ENCODE measurements at places on chromosomes 12 and 14.

DNA sequence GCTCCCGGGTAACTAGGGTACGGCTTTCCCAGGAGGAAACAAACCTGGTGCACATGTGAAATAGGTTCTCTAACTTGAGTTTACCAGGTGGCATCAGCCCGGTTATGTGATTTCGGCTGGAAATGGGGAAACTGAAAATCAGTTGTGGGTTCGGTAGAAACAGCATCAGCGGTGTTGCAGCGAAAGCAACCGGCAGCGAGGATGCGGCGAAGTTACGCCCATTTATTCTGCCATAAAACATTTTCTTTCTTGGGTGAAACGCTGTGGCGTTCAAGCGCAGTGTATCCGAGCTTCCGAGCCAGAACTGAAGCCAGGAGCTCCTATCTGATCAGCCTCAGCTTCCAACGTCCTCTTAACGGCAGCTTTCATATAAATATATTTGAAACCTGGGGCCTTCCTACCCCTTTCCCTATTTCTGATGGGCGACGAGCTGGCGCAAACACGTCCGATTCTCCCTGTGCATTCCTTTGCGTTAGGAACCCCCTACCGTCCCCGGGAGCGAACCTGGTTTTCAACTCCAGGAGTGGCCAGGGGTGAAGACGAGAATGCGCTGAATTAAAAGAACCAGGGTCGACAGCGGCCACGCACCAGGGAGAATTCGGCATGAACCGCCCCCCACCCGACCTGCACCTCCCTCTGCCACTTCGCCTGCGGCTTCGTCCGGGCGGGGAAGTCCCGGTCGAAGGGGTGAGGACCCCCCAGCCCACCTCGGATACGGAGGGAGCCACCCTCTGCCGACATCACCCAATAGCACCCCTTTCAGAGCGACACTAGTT is 1.6 kb downstream of the DPF3 start:
- no peak for DNase-seq

DNA sequence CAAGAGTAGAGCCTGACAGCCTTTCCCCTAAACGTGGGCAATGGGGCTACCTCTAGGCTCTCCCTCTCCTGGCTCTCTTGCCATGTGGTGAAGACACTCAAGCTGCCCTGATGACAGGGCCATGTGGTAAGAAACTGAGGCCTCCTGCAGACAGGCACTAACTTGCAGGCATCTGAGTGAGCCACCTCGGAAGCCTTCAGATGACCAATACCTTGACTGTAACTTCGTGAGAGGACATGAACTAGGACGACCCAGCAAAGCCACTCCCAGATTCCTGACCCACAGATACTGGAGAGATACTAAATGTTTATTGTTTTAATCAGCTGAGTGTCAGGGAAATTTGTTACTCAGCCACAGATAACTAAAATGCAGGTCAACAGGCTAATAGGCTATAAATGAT is 96.4 kb downstream of the EFCAB11 start:
- DNase-seq, result no peak

DNA sequence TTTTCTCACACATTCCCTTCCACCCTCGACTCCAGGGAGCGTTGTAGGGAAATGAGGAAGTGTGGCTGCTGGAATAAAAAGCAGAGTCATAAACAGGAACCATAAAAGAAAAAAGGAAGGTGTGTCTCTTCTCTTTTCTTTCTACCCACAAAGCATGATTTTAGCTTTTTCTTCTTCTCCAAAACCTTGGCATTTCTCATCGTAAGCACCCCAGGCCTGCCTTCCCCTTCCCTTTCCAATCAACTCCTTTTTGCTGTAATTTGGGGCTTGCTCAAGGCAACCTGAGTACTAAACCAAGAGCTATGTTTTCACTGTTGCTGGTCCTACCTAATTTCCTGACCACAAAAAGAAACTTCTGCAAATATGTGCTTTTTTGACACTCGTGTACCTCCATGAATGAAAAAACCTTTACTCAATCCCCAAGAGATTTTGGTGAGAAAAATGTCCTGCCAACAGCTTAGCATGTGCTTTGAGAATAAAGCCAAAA is 9.2 kb downstream of the PLBD1 start:
- DNase-seq, result no peak

- no peak for DNase-seq
Observed at GRCh38 chr12:46480316-46480715, 107.7 kb upstream of the SLC38A2 start.

GRCh38 chr12:29155079-29155478 is 6.0 kb downstream of the FAR2 start:
- no peak for DNase-seq

GRCh38 chr12:56995930-56996496 is 10.3 kb downstream of the ZBTB39 start:
- DNase-seq, result no peak

- DNase-seq, result no peak
Observed at GRCh38 chr14:102363182-102363943, 622 bp downstream of the TECPR2 start.

DNA sequence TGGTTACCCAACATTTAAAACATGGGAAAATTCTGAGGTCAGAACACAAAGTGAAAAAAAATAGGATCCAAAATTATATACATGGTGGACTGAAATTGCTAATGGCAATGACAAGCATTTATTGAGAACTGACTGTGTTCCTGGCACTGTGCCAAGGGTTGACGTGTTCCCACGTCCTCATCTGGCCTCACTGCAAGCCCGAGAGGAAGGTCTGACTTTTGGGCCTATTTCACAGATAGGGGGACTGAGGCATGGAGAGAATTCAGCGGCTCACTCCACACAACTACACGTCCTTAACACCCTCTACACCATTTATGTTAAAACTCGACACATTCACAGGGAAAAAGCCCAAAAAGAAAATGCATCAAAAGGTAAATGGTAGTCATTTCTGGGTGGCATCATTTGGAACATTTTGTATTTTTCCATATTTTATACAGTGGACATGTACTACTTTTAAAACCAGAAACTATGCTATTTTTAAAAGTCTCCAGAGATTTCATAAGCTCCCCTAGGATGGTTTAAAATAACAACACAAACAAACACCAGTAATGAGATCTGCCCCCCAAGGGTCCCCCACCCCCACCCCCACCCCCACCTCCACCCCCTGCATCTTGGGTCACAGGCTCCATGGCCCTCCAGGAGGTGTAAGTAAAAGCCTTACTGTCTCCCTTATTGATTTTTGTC is 27.7 kb downstream of the CLMN start:
- no peak for DNase-seq

DNA sequence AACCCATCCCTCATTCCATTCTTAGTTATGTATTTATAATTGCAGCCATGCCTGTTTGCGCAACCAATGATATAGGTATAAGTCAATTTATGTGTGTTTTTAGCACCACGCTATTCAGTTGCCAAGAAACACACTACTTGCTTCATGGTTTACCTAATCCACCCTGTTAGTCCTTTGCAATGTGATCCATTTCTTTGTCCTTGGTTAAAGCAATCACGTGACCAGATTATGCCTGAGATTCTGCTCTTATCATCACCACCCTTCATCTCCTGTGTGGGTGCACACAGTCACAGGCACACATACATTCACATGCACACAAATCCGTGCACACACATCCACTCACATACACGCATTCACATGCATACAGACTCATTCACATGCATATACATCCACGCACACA is 52.3 kb upstream of the KCNA5 start:
- DNase-seq, result no peak

- no peak for DNase-seq
Observed at GRCh38 chr14:65581378-65581777, 168.8 kb downstream of the FUT8 start.

GRCh38 chr12:31002361-31002725 is 71.3 kb upstream of the DDX11 start:
- DNase-seq, result no peak

DNA sequence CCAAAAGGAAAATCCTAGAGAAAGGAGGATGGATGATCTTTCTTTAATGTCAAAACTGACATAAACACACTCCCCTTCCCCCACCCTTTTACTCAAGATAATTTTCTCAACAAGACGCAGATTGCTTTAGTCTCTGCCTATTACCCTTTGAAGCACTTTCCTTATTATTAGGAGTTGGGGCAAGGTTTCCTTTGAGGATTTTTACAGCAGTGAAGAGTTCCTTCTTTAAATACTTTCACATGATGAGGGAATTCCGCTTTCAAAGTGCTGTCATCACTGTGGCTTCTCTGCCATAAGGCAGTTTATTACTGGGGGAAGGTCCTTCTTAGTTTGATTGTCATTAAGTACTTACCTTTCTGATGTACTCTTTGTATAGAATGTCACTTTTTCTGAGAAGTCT is 172.1 kb downstream of the MSRB3 start:
- DNase-seq, result no peak

DNA sequence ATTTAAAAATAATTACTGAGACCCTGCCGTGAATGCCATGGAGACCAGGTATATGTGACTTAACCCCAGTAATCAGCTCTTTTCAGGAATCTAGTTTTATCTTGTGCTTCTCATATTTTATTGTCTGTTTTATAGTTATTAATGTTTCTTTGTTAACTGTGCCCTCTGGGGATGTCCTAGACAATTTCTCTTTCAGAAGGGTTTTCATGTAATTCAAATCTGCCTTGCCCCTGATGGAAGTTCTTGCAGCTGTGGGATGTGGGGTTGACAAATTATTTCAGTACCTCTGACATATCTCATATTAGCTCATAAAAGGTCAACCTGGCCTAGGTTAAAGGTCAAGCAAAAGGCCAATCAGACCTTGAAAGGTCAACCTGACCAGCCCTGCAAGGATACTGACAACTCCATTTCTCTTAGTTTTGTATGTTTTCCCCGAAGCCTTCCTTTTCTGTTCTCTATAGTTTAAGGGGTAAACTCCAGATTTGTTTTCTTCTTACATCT is 182.3 kb downstream of the SLC41A2 start:
- no peak for DNase-seq

DNA sequence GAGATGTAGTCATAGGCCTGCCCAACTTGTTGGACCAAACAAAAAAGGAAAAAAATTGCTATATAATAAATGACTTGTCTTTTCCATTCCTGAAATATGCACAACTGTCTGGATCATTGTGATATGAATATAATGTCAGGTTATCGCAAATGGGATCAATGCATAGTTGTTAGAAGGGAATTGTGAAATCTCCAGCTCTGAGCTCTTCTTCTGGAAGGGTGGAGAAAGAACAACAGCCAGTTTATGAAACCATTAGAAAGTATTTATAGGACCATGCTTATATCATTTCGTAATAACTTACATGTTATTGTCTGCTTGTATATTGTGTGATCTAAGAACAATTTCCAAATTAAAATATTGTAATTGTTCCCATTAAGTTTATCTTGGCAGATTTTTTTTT is 35.7 kb upstream of the HIF1A start:
- DNase-seq, result no peak

DNA sequence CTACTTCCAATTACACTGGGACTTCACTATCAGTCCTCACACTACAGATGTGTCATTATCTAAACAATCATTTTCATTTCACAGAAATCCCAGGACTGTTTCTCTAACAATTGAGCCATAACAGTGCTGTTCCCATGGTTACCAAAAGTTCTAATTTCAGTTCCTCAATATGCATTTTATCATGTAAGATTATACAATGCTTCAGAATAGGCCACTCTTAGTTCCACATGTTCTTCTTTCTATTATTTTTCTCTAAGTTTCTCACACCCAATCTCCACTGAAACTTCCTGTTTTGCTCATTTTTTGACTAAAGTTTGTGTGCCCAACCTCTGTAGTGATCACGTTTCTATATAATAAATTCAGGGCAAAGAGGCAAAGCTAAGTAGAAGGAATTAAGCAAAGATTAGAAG is 185.8 kb downstream of the DUSP6 start:
- DNase-seq, result no peak

GRCh38 chr14:68851078-68851477 is 58.2 kb upstream of the ZFP36L1 start:
- DNase-seq, result no peak

- DNase-seq, result no peak
Observed at GRCh38 chr14:96403409-96403808, 11.5 kb downstream of the AK7 start.

Data from NCI-H187 treated with DMSO at 0.1 percent for 48 hours (cell line).